ENCODE measurements at places on chromosomes 6 and 20.

- peak; percentile 80 for ATAC-seq
Observed at GRCh38 chr6:2998998-2999617, 586 bp upstream of the NQO2 start.

GRCh38 chr6:64014595-64014994 is 379.0 kb downstream of the PHF3 start:
- ATAC-seq = no peak

- no peak for ATAC-seq
Observed at GRCh38 chr6:33869826-33870423, 66.1 kb upstream of the MLN start.

DNA sequence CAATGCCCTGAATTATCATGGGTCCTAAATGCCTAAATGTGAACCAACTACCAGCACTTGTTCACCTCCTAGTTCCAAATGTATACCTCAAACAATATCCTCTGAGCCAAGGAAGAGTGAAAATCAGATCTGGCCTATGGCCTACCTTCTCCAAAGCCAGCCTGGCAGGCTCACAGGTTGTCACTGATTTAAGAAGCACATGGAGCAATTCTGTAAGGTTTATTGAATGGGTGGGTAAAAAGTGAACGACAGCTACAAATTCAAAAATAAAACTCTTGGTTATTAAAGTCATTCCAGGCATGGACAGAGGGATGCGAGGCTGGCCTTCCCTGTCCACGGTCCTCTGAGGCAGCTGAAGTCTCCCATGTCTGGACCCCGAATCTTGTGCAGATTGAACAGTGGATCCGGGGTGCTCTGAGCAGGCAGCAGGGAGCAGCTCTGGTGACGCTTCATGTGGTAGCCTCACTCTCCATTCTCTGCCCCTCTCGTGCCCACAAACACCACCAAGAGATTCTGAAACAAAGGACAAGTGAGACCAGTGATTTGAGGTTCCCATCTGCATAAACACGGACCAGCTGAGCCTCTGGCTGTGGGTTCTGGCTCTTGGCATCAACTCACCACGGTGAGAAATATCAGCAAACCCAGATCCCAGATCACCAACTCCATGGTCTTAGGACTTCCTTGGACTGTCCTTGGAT is 14.6 kb downstream of the SNHG17 start:
- ATAC-seq = no peak

DNA sequence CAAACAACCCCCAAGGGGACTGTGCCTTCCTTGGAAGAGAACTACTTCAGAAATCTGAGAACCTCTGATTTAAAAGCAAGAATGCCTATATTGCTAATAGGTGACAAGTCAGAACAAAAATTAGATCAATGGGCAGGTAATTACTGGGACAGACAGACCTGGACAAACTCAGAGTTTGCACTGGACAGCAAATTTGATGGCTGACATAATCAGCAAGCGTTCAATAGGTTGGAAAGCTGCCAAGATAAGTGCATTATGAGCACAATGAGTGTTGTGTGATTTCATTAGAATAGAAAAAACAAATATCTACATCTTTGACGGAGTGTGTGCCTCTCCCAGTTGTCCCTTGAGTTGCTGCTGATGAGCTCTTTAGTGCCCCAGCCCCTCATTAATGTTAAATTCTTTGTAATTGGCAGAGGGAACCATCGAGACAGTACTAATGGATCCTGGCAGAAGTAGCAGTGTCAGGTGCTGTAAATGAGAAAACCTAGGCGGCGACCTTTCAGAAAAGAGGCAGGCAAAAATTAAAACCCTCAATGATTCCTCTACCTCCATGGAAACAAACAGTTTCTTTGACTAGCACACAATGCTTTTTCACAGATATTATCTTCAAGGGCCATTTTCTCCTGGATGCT is 116.5 kb upstream of the COL21A1 start:
- ATAC-seq = no peak

DNA sequence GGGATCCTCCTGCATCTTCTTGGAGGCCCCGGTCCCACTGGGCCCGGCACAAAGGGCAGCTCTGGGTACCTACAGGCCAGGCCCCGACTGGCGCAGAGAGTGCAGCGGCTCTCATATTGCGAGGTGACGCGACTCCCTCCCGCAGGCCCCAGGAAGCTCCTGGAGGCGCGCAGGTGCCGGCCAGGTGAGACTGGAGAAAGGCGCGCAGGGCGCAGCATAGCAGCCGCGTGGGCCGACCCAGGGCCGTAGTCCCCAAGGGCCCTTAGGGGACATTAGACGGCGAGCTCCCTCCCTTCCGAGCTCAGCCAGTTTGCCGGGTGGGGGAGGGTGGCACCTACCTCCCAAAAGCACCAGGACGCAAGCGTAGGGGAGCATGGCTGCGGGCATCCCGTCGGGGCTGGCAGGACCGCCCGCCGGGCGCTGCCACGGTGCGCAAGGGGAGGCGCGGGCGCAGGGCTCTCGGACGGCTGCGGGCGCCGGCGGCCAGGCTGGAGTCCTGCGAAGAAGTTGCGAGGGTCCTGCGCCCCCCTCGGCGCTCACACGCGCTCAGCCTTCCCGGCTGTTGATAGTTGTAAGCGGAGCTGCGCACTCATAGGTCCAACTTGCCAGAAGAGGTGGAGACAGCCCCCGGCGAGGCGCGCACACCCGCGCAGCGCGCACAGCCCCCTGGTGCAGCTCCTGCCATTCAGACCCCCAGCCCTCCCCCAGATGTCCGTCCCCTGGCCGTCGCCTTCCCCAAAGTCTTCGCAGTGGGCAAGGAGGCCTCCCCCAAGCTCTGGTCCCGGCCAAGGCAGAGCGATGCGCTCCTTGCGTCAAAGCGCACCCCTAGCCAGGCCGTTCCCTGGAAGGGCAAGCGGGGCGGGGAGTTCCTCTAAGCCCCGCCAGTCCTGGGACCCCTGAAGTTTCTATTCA is 622 bp downstream of the APCDD1L start:
- ATAC-seq = no peak

DNA sequence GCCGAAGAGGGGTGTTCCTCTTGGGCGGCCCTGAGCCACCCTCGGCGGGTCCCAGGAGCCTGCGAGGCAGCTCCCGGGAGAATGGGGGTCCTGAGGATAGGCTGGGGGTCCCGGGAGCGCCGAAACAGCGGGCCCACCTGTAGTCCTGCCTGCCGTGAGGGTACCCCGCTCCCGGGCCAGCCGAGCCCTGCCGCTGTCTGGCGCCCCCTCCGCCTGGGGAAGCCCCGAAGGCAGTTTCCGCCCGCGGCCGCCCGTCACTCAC is 280 bp downstream of the SPATA2 start:
- ATAC-seq = peak; percentile 30

DNA sequence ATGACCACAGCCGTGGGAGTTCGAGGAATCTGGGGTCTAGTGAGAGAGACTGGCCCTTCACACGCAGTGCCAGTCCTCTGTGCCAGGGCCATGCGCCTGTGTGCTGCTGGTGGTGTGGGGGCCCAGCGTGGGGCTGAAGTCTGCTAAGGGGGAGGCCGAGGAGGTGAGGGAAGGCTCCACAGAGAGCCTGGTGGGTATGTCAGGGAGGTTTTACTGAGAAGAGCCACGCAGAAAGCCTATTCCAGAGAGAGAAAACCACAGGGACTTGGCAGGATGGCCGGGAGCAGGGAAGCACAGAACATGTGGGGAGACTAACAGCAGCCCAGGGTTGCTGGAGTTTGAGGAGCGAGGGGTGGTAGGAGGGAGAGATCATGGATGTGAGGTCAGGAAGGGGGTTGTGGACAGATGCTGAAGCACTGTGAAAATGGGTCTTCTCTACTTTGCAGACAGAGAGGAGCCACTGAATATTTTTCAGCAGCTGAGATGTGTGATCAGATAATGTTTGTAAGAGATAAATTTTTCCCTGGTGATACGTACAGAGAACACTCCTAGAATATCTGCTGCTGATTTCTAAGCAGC is 35.3 kb downstream of the DUSP22 start:
- no peak for ATAC-seq

- ATAC-seq = no peak
Observed at GRCh38 chr20:53258741-53259140, 286.6 kb downstream of the TSHZ2 start.

Data from activated T-helper 17 cell treated with anti-CD3 and anti-CD28 coated beads, Interleukin-2, amount 50 U/mL, for 72 hours (primary cell).